ENCODE measurements at places on chromosomes 13 and 19. TPM values are rescaled to one million over a fixed set of nuclear protein-coding genes. Genes with fewer than 3 reads are reported as not detected.

DNA sequence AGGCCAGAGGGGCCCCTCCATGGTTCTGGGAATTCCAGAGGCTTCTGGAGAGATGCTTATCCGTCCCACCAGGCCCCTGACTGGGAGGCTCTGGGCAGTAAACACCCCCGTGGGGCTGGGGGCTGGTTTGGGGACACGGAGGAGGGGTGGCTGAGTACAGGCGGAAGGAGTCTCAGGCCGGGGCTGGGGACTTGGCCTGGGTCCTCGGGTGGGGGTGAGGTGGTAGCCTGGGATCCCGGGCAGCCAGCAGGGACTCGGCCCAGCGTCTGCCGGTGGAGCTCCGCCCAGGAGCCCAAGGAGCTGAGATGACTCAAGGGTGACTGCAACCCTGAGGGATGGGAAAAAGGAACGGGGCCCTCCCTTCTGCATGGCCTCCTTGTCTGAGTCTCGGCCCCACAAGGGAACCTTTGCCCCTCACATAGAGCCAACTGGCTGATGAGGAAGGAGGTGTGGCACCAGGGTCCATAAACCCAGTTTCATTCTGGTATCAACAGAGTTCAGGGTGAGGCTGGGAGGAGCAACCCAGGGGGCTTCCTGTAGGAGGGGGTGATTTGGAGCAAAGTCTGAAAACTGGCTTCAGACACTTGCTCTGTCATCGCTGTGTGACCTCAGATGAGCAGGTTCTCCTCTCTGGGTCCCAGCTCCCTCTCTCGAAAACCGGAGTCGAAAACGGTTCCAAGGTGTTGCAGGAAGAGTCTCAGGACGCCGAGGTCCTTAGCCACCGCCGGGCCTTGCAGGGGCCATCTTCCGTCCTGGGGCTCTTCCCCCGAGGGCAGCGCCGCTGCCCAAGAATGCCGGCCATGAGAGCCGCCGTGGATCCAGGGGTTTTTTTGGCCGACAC, 809 bp downstream of the MISP start:
- no peak overlapping the region for H3K27ac ChIP-seq
- H3K36me3 ChIP-seq, result no peaks in the 10 kb centered on the region
- DNase-seq, result no peak
- no peaks in the 10 kb centered on the region for H3K27me3 ChIP-seq
- H3K4me3 ChIP-seq, result no peak overlapping the region

DNA sequence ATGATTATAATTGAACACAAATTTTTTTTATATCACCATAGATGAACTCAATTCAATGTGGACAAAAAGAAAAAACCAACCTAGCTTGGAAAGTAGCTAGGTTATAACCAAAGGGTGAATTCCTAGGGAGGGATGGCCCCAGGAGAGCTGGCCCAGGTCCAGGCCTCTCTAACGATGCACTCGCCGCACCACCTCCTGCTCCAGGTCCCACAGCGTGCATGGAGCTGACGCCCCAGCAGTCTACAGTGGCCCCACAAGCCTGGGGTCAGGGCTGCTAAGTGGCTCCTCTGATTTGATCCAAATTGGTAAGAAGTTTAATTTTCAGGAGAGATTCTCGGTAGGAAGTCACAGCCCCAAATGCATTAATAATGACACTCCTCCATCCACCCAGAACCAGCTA, 48.8 kb downstream of the TSHZ3 start:
- no peaks in the 10 kb centered on the region for H3K27me3 ChIP-seq
- no peak overlapping the region for H3K4me3 ChIP-seq
- H3K4me1 ChIP-seq, result no peaks in the 10 kb centered on the region
- no peaks in the 10 kb centered on the region for H3K36me3 ChIP-seq

GRCh38 chr13:31038834-31039552, 106.5 kb downstream of the TEX26 start:
- peaks cover 51% of the 10 kb centered on the region for H3K4me1 ChIP-seq
- DNase-seq, result peak; percentile 81
- no peaks in the 10 kb centered on the region for H3K36me3 ChIP-seq
- H3K4me3 ChIP-seq, result peak overlapping the region; percentile 74

DNA sequence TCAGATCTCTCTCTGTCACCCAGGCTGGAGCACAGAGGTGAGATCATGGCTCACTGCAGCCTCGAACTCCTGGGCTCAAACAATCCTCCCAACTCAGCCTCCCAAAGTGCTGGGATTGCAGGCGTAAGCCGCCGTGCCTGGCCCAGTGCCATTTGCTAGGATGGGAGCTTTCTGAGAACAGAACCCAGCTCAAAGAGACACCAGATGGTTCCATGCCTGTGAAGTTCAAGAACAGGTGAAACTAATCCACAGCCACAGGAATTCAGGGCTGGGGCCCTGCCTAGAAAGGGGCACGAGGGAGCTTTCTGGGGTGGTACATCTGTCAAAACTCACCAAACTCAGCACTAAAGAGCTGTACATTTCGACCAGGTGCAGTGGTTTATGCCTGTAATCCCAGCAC, 4.2 kb downstream of the SLC7A9 start:
- no peak for DNase-seq
- no peaks in the 10 kb centered on the region for H3K27me3 ChIP-seq
- no peaks in the 10 kb centered on the region for H3K36me3 ChIP-seq
- no peak overlapping the region for H3K4me3 ChIP-seq
- H3K4me1 ChIP-seq, result no peaks in the 10 kb centered on the region
- no peak overlapping the region for H3K27ac ChIP-seq

DNA sequence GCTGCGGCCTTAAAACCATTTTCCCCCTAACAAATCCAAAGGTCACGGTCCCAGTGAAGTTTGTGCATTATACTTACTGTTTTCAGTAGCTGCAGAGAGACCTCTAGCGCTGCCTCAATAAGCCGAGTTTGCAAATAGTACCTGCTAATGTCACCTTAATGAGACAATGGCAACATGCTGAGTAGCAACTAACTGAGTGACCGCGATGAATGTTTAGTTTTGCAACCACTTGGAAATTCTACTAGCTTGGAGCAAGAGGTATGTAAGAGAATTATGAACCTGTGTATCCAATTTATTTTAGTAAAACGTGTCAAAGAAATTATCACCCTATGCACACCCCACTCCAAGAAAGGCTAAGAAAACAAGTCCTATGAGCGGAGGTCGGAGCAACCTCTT, 1.2 kb downstream of the KPNA3 start:
- peak overlapping the region; percentile 93 for H3K4me3 ChIP-seq
- H3K27me3 ChIP-seq, result no peaks in the 10 kb centered on the region
- peak; percentile 74 for DNase-seq
- H3K36me3 ChIP-seq, result peaks cover 24% of the 10 kb centered on the region
- peaks cover 35% of the 10 kb centered on the region for H3K4me1 ChIP-seq

- no peak overlapping the region for H3K4me3 ChIP-seq
- H3K27me3 ChIP-seq, result no peaks in the 10 kb centered on the region
- H3K27ac ChIP-seq, result no peak overlapping the region
Observed at GRCh38 chr19:12656899-12657571, 9.5 kb downstream of the MAN2B1 start.

- H3K4me1 ChIP-seq, result no peaks in the 10 kb centered on the region
- H3K36me3 ChIP-seq, result no peaks in the 10 kb centered on the region
- H3K27ac ChIP-seq, result no peak overlapping the region
- no peak overlapping the region for H3K4me3 ChIP-seq
- peaks cover 4% of the 10 kb centered on the region for H3K27me3 ChIP-seq
- DNase-seq, result no peak
Observed at GRCh38 chr13:25501231-25501630, 129.5 kb downstream of the ATP8A2 start.

GRCh38 chr19:39813264-39813993, 20.5 kb downstream of the DYRK1B start:
- no peak for DNase-seq
- peaks cover 2% of the 10 kb centered on the region for H3K36me3 ChIP-seq
- no peak overlapping the region for H3K27ac ChIP-seq
- H3K27me3 ChIP-seq, result no peaks in the 10 kb centered on the region
- no peak overlapping the region for H3K4me3 ChIP-seq

GRCh38 chr13:54637366-54637765, 1608.8 kb downstream of the OLFM4 start:
- H3K4me3 ChIP-seq, result no peak overlapping the region
- no peak overlapping the region for H3K27ac ChIP-seq
- no peaks in the 10 kb centered on the region for H3K4me1 ChIP-seq
- no peaks in the 10 kb centered on the region for H3K27me3 ChIP-seq

GRCh38 chr13:50670847-50671496, 172.5 kb downstream of the DLEU7 start:
- no peak overlapping the region for H3K27ac ChIP-seq
- peaks cover 11% of the 10 kb centered on the region for H3K27me3 ChIP-seq
- H3K4me3 ChIP-seq, result no peak overlapping the region
- no peak for DNase-seq

GRCh38 chr19:40896418-40896796, 14.4 kb upstream of the CYP2A7 start:
- DNase-seq, result no peak
- no peak overlapping the region for H3K27ac ChIP-seq
- H3K27me3 ChIP-seq, result peaks cover 8% of the 10 kb centered on the region
- H3K36me3 ChIP-seq, result no peaks in the 10 kb centered on the region

GRCh38 chr13:89695343-89696257, 1651.9 kb upstream of the MIR17HG start:
- H3K36me3 ChIP-seq, result no peaks in the 10 kb centered on the region
- no peak for DNase-seq
- no peaks in the 10 kb centered on the region for H3K4me1 ChIP-seq
- no peak overlapping the region for H3K4me3 ChIP-seq
- H3K27me3 ChIP-seq, result no peaks in the 10 kb centered on the region

DNA sequence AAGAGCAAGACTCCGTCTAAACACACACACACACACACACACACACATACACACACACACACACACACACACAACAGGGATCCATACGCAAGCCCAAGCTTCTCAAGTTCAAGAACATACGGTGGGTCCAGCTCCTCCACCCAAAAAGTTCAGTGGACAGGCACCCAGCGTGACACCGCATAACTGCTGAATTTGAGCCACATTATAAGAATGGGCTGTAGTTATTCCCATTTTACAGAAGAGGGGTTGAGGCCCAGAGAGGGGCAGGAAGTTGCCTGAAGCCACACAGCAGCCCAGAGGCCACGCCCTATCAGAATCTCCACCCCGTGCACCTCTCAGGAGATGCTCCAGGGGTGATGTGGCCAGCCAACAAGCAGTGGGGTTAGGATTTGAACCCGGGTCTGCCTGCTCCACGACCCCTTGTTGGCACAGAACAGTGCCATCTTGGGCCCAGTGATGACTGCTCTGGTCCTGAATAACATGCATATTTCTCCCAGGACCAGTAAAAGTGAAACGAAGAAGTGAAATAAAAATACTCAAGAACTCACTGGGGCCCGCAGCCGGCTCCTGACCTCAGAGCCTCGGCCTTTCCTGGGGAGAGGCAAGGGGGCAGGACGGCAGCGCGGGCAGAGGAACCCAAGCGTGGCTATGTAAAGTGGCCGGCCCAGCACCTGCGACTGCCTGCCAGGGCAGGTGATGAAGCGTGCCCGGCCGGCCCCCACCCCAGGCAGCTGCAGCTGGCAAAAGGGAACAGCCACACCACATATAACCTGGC, 61.9 kb downstream of the AP1M1 start:
- H3K4me3 ChIP-seq, result no peak overlapping the region
- H3K4me1 ChIP-seq, result peaks cover 34% of the 10 kb centered on the region
- H3K27me3 ChIP-seq, result peaks cover 18% of the 10 kb centered on the region
- DNase-seq, result peak; percentile 67
- H3K27ac ChIP-seq, result no peak overlapping the region

- no peaks in the 10 kb centered on the region for H3K27me3 ChIP-seq
- no peak overlapping the region for H3K4me3 ChIP-seq
- DNase-seq, result no peak
- H3K4me1 ChIP-seq, result no peaks in the 10 kb centered on the region
- no peak overlapping the region for H3K27ac ChIP-seq
Observed at GRCh38 chr19:10126213-10126639, 6.5 kb upstream of the EIF3G start.

- H3K27ac ChIP-seq, result no peak overlapping the region
- no peaks in the 10 kb centered on the region for H3K4me1 ChIP-seq
- H3K4me3 ChIP-seq, result no peak overlapping the region
- DNase-seq, result no peak
Observed at GRCh38 chr19:6413291-6413690, 11.3 kb downstream of the KHSRP start.

GRCh38 chr19:19643158-19644053, at the start of gene GMIP:
TSS of gene GMIP (minus strand) at chr19:19643657. CDS start at chr19:19643529, 128 bp downstream.
- H3K27me3 ChIP-seq, result no peaks in the 10 kb centered on the region
- peak within 1 kb of the TSS; percentile 98 for H3K4me3 ChIP-seq
- H3K4me1 ChIP-seq, result peaks cover 14% of the 10 kb centered on the region

The ERFL gene
- total RNA-seq, result 4.2 TPM

The SULT2B1 gene
- total RNA-seq, result not detected

The ZNF132 gene
- 3.8 TPM for total RNA-seq

The TGFBR3L gene
- total RNA-seq, result 5.3 TPM

The KLK11 gene
- not detected for total RNA-seq

The NKPD1 gene
- total RNA-seq, result 0.28 TPM

The EDDM13 gene
- total RNA-seq, result 0.98 TPM

The CLEC17A gene
- not detected for total RNA-seq

The ATP8A2 gene
- 0.38 TPM for total RNA-seq

The ZNF550 gene
- total RNA-seq, result 9.3 TPM

The FCGBP gene
- total RNA-seq, result 4.7 TPM

The PSG1 gene
- total RNA-seq, result not detected

The ZNF91 gene
- 31.1 TPM for total RNA-seq

The POLD1 gene
- 188 TPM for total RNA-seq

The SOX1 gene
- total RNA-seq, result not detected

The CEACAM21 gene
- 31.1 TPM for total RNA-seq
